Neural progenitor cell (in vitro differentiated cells): ENCODE measurements at places on chromosomes 4 and X. TPM values are rescaled to one million over a fixed set of nuclear protein-coding genes. Genes with fewer than 3 reads are reported as not detected.

The FRMPD3 gene
- total RNA-seq: 0.04 and 0.28 TPM in 2 replicates

- no peak overlapping the region for H3K27ac ChIP-seq
- peaks cover 19% of the 10 kb centered on the region for H3K4me1 ChIP-seq
- DNase-seq: no peak
- H3K4me3 ChIP-seq: no peak overlapping the region
- no peaks in the 10 kb centered on the region for H3K27me3 ChIP-seq
- H3K36me3 ChIP-seq: no peaks in the 10 kb centered on the region
These were observed 24.2 kb downstream of the RBPJ start for GRCh38 chr4:26344901-26345564.

The STK26 gene
- total RNA-seq: 115 and 182 TPM in 2 replicates

- H3K4me3 ChIP-seq: no peak overlapping the region
- H3K27me3 ChIP-seq: no peaks in the 10 kb centered on the region
- H3K27ac ChIP-seq: no peak overlapping the region
- H3K36me3 ChIP-seq: no peaks in the 10 kb centered on the region
- no peak for DNase-seq
These were observed 39.1 kb upstream of the NOCT start for GRCh38 chr4:138976526-138976925.

DNA sequence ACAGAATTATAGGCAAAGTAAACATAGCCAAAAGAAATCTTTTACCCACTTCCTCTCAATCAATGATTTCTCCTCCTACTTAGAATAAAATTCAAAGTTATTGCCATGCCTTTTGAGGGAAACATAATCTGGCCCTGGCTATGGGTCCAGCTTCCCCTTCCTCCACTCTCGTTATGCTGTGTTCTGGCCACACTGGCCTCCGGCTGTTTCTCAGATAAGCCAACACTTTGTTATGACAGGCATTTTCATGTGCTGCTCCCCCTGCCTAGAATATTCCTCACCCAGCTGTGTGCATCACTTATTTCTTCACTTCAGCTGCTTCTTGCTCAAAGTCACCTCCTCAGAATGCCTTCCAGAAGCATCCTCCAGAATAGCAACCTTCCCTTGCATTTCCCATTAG, 386.6 kb upstream of the AADAT start:
- DNase-seq: no peak
- H3K4me1 ChIP-seq: no peaks in the 10 kb centered on the region
- H3K27me3 ChIP-seq: no peaks in the 10 kb centered on the region
- H3K27ac ChIP-seq: no peak overlapping the region
- H3K4me3 ChIP-seq: no peak overlapping the region
- H3K36me3 ChIP-seq: no peaks in the 10 kb centered on the region

The MAMLD1 gene
- total RNA-seq: 0.25 TPM in 1 of 2 replicates, not detected in the other

The FOXP3 gene
- total RNA-seq: 0.19 TPM in 1 of 2 replicates, not detected in the other

DNA sequence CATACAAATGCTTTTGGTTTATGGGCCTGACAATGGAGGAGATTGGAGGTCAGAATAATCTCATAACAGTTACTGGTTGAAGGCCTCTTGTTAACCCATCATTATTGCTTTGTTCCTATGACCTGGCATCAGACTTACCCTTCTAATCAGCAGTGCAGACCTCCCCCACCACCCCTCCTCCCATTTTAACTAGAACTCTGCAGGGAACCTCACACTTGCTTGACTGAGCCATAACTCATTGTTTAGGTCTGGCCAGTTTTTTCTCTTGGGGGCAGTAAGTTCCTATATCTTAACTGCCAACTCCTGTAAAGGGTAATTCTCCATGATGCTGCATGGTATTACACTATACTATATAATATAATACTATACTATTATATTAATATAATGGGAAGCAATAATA, 609.3 kb downstream of the IL1RAPL1 start:
- H3K4me1 ChIP-seq: no peaks in the 10 kb centered on the region
- no peak overlapping the region for H3K4me3 ChIP-seq
- no peaks in the 10 kb centered on the region for H3K27me3 ChIP-seq
- peak; percentile 11 for DNase-seq

The RAI2 gene
- total RNA-seq: 0.59 TPM in 1 of 2 replicates, not detected in the other

GRCh38 chr4:140019619-140020347, 134.2 kb downstream of the MAML3 start:
- peaks cover 9% of the 10 kb centered on the region for H3K4me1 ChIP-seq
- no peak overlapping the region for H3K27ac ChIP-seq
- no peaks in the 10 kb centered on the region for H3K27me3 ChIP-seq
- no peak for DNase-seq
- H3K4me3 ChIP-seq: no peak overlapping the region

- H3K4me1 ChIP-seq: no peaks in the 10 kb centered on the region
- H3K4me3 ChIP-seq: no peak overlapping the region
- H3K27ac ChIP-seq: no peak overlapping the region
- peaks cover 4% of the 10 kb centered on the region for H3K27me3 ChIP-seq
These were observed 354.7 kb upstream of the PITX2 start for GRCh38 chr4:110977554-110977953.

- no peaks in the 10 kb centered on the region for H3K27me3 ChIP-seq
- H3K4me1 ChIP-seq: no peaks in the 10 kb centered on the region
- H3K4me3 ChIP-seq: no peak overlapping the region
These were observed 204.5 kb downstream of the SLC7A11 start for GRCh38 chr4:138037696-138038095.

DNA sequence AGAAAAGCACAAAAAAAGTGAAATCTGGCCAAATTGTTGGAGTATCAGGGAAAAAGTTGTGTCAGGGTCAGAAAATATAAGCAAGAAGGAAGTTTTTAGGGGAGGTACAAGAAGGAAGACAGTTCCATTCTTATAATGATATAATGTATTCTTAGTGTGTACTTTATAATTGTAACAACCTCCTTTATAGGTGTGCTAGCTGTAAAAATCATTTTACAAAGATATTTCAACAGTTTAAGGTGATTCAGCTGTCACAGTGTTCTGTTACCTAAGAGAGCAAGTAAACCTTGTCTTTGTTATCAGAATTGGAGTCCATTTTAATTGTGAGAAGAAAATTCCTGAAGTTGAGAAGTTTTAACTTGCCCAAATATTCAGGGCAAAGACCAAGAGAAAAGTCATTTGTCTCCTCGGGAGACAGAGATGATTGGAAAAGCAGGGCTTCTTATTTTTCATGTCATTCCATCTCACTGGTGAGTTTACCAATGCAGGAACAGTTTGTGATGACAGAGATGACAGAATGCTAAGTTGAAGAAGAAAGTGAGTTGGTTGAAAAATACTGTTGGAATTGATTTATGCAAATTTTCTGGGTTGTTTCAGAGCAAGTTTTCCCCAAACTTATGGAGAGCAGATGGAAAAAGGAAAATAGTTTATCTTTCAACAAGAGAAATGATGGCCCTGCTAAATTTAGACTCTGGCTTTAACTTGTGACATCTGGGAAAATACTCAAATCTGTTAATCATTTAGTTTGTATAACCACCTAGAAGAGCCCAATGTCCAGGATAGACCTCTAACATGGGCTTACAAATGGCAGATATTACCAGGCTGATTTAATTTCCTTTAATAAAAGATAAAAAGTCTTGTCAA, 14.8 kb downstream of the INTS6L start:
- H3K4me1 ChIP-seq: no peaks in the 10 kb centered on the region
- no peak overlapping the region for H3K4me3 ChIP-seq
- no peak overlapping the region for H3K27ac ChIP-seq
- no peak for DNase-seq

The SERPINA7 gene
- not detected in 2 replicates for total RNA-seq

GRCh38 chr4:145154573-145154972, 25.8 kb downstream of the OTUD4 start:
- no peak overlapping the region for H3K27ac ChIP-seq
- H3K4me3 ChIP-seq: no peak overlapping the region
- no peaks in the 10 kb centered on the region for H3K27me3 ChIP-seq
- no peaks in the 10 kb centered on the region for H3K4me1 ChIP-seq

- H3K4me1 ChIP-seq: no peaks in the 10 kb centered on the region
- H3K27me3 ChIP-seq: no peaks in the 10 kb centered on the region
- DNase-seq: no peak
- no peak overlapping the region for H3K27ac ChIP-seq
- no peak overlapping the region for H3K4me3 ChIP-seq
These were observed 80.2 kb downstream of the ADGRA3 start for GRCh38 chr4:22435652-22436051.

The RGN gene
- 0.62 and 0.92 TPM in 2 replicates for total RNA-seq

DNA sequence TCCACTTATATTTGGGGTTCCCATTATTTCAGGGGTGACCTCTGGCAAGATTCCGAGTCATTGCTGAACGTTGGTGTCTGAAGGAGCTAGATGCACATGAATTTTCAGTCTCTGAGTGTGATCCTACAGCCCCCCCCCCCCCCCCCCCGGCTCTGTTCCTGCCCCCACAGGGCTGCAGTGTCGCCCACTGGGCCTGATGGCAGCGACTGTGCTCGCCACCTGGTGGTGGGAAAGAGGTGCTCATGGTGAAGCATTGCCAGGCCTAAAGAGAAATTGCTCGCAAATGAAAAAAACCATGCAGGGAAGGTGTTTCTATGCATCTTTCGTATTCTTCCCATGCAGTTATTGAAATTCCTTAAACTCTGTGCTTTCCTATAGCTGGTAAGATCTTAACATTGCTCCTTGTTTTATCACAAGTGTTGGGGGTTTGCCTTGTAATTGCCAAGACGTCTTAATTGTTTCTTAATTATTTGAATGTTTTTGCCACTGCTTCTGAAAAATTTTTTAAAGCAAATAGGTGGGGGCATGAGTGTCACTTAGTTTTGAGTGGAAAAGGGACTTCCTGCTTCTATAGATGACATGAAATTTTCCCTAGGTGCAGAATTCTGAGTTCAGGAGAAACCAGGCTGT, 63.2 kb downstream of the CLDN22 start:
- H3K27me3 ChIP-seq: no peaks in the 10 kb centered on the region
- no peak overlapping the region for H3K27ac ChIP-seq
- H3K4me1 ChIP-seq: no peaks in the 10 kb centered on the region
- peak; percentile 76 for DNase-seq

DNA sequence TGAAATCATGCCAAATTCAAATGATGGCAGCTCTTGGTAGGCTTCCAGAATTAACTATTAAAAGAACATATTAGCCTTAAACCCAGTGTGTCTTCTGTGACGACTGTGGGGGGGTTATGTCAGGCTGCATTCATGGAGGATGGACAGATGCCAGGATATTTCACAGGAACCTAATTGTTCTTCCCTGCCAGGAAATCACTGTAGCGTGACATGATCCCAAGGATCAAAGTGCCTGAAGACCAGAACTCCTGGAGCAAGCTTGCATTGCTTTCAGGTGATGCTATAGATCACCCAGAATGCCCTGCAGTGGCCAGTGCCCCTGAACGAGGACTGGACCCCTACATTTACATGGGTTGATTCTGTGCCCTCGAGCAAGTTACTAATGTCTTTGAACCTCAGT, 1093.0 kb upstream of the TENM3 start:
- H3K4me3 ChIP-seq: no peak overlapping the region
- H3K4me1 ChIP-seq: no peaks in the 10 kb centered on the region
- H3K27ac ChIP-seq: no peak overlapping the region
- no peaks in the 10 kb centered on the region for H3K27me3 ChIP-seq
- no peaks in the 10 kb centered on the region for H3K36me3 ChIP-seq
